Stimulated activated CD4-positive, alpha-beta T cell treated with anti-CD3 and anti-CD28 coated beads, Interleukin-1b, Interleukin-23, amount 100 ng/mL, for 48 hours (primary cell): ENCODE measurements at places on chromosomes 2 and 18.

DNA sequence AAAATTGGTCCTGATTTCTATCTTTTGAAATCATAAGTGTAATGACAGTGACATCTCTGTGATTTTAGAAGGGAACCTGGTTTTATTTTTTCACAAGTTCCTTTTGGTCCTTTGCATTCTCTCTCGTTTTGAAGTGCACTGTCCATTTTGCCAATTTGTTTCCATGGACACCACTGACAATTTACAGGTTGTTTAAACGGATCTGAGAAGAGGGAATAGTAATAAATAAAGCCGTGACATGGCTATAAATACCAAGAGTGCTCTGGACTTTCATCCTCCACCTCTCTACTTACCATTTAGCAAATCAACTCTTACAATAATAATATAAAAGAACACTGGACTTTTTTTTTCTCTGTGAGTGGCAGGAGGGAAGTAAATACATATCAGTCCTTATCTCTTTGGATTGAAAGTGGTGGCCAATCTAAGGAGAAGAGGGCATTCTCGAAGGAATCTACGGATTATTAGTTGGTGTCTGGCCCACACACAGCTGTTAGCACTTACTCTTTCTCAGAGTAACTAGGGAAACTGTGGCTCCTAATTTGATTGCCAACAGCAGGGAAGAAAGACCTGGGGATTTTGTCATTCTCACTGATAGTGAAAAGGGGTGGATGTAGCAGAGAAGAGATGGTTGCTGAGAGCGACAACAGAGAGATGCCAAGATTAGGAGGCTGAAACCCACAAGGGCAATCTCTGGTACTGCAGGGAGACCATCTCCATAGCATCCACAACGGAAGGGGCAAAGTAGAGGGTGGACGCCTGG is 108.7 kb upstream of the FSHR start:
- no peak for DNase-seq

GRCh38 chr2:117523711-117524238 is 290.7 kb upstream of the DDX18 start:
- no peak for DNase-seq

- no peak for DNase-seq
Observed at GRCh38 chr2:183605440-183605839, 481.2 kb downstream of the NUP35 start.

DNA sequence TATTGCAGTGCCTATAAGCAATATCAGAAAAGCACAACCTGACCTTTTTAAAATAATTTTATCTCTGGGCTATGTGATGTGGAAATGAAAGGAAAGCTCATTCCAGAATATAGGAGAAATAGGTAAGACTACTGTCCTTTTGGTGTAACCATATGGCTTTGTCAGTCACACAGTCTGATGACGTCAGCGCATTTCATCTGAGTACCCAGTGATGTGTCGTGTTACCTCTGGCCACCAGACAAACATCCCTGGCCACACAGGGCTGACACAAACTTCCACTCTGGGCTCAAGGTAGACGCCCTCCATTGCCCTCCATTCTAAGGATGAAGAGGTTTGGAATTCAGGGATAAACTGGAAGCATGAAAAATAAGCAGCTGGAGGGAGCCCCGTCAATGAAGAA is 506.7 kb downstream of the CMPK2 start:
- no peak for DNase-seq

GRCh38 chr2:58688813-58689212 is 447.7 kb upstream of the FANCL start:
- DNase-seq = no peak

- no peak for DNase-seq
Observed at GRCh38 chr18:58299936-58300335, 255.9 kb downstream of the NEDD4L start.

- peak; percentile 8 for DNase-seq
Observed at GRCh38 chr2:101150306-101151145, 656 bp downstream of the TBC1D8 start.

GRCh38 chr2:217097346-217097745 is 237.5 kb upstream of the TNP1 start:
- no peak for DNase-seq

- DNase-seq = no peak
Observed at GRCh38 chr2:61380056-61380881, 90.6 kb downstream of the USP34 start.

- no peak for DNase-seq
Observed at GRCh38 chr2:206647985-206648384, 5.7 kb downstream of the FAM237A start.

DNA sequence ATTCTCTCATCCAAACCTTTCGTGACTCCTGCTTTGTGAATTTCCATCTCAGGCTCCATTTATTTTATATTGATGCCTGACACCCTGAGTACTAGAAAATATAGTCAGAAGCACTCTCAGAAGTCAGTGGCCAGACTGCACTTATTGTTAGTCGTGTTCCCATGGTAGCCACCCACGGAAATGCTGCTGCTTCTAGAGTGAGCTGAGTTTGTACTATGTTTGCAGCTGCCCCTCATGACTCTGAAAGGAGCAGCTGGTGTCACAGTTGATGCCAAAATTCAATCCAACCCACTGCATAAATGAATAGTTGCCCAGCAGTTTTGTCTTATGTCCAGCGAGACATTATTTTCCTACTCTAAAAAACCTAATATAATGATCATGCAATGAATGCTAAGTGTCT is 265.2 kb upstream of the SPHKAP start:
- DNase-seq = no peak

DNA sequence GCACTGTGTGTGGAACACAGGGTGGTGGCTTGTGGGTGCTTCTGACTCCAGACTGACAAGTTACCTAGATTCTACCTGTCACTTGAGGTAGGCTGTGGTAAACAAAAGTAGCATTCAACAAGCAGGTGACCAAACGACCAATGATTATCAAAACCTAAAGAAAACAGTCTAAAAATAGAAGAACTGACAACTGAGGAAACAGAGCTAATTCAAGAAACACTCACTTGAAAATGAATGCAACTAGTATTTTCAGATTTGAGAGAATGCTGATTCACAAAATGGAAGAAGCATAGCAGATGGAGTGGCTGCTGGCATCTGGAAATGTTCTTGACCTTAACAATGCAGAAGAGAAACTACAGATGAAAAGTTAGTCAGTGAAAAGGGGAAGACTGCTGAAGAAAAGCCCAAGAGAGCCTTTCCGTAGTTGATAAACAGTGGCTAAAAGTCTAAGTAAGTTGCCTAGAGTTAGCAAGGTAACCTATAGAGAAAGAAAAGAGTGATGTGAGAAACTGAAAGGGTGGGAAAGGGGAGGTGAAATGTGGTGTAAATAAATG is 170.4 kb downstream of the NCK2 start:
- no peak for DNase-seq

- no peak for DNase-seq
Observed at GRCh38 chr2:168272225-168272624, 24.8 kb upstream of the STK39 start.

DNA sequence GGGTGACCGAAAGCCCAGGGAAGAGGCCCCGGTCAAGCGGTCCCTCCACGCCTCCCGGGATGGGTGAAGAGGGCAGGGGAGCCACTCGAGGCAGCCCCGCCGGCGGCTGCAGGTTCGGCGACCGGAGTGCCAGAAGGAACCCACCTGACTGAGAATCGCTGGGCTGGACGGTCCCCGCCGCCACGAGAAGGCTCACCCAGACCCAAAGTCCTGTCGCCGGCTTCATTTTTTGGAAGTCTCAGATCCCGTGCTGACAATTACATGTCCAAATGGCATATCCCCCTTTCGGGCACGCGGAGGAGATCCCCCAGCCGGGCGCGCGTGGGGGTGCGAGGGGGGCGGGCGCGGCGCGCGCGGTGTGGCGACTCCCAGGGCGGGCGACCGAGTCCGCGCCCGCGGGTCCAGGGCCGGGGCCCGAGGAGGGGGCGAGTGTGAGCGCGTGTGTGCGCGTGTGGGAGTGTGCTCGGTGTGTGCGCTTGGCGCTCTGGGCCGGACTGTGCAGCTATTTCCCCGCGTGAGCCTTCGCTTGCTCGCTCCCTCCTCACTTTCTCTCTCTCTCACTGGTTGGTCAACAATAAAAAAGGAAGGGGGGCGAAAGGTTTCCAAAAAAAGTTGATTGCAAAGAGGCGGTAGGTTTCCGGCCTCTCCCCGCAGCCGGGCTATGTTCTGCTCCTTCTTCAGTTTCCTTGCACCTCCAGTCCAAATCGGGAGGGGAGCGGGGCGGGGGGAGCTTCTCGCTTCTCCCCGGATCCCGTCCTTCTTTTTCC is at the start of gene ERBB4:
Gene ERBB4 (minus strand): TSS at position 498 of the 767 bp plus-strand sequence. CDS start 272 bp downstream, at position 226.
- no peak for DNase-seq

DNA sequence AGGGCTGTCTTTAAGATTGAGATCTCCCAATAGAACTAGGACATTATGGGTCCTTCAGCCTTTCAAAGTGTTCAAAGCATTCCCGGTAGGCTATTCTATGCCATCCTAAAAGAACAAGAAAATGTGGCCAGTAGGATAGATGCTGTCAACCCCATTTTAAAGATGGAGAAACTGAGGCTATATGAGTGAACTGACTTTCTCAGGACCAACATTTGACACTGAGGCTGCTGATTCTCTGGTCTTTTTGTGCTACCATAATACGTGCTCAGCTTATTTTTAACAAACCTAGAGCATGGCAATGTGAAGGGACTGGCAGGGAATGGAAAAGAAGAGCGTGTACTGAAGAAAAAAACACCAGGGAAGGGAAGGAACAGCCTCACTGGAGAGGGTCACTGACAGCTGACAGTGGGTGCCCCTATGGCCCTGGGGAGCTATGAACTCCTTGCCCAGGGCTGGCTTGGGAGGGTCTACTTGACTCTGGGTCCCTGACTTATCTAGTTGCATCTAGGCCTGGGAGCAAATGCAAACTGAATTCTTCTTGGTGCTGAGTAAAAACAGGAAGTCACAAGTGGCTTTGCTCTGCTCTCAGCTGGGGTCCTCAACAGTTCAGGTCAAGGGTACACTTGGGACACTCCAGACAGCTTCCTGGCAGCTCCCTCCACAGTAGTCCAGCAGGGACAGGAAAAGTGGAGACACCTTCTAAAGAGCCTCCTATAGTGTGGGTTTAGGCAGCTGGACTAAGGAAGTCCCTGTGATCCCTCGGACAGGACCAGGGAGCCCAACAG is 2.3 kb downstream of the CYRIA start:
- DNase-seq = no peak

- DNase-seq = no peak
Observed at GRCh38 chr2:155218945-155219344, 520.5 kb downstream of the KCNJ3 start.

- DNase-seq = no peak
Observed at GRCh38 chr2:19346983-19347618, 11.3 kb downstream of the OSR1 start.

- DNase-seq = no peak
Observed at GRCh38 chr2:214607051-214607450, 196.2 kb downstream of the VWC2L start.

DNA sequence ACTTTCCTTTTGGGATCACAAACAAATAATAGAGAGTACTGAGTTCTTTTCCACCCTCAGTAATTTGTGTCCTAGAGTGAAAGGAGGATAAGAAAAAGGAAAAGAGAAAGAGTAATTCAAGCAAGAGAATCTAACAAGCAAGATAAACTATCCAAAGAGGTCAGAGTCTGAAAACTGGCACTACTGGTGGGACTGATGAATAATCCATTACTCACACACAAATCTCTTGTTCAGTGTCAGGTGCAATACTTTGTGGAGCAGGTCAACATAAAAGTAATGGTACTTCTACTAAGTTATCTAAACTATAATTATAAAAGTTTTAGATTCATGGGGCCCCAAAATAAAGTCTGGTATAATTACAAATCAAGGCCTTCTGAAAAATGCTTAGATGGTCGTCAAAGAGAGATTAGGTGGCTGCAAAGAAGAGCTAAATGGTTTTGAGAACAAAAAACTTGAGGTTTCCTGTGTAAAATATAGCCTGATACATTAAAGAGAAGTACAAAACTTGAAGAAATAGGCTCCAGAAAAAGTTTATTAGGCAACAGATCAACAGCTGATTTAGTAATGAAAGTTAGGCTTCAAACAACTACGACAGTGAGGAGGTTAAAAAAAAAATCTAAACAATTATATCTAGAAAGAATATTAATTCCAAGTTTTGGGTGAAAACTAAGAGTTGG is 109.4 kb downstream of the BAZ2B start:
- no peak for DNase-seq

DNA sequence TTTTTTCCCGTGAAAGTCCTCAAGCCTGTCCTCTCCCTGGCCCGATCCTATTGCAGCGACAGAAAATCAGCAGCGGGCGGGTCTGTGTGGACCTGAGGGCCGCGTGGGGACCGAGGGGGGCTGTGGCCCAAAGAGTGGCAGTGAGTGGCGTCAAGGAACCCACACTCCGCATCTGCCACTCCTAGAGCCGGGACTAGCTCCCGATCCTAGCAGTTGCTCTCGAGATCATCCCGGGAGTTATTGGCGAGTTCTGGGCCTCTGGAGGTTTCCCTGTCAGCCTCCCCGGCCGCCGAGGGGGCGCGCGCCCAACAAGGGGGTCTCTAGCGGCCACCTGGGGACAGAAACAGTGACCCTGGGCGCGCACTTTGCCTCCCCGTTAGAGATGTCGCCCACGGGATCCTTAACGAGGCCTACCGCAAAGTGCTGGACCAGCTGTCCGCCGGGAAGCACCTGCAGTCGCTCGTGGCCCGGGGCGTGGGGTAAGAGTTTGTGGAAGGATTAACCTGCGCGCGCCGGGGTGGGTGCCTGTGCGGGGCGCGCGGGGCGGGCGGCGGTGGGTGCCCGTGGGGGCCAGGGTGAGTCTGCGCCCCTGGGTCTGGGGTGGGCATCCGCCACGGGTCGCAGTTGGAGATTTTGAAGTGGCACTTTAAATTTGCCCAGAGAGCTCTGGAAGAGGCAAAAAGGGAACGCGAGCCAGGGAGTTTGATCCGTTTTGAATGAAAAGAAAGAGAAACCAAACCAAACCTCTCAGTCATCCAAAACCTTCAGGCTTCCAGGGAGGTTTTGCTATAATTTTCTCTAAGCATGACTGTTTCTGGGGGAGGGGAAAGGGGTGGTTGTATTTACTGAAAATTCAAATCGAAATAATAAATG is 3.5 kb downstream of the ADCYAP1 start:
- no peak for DNase-seq

DNA sequence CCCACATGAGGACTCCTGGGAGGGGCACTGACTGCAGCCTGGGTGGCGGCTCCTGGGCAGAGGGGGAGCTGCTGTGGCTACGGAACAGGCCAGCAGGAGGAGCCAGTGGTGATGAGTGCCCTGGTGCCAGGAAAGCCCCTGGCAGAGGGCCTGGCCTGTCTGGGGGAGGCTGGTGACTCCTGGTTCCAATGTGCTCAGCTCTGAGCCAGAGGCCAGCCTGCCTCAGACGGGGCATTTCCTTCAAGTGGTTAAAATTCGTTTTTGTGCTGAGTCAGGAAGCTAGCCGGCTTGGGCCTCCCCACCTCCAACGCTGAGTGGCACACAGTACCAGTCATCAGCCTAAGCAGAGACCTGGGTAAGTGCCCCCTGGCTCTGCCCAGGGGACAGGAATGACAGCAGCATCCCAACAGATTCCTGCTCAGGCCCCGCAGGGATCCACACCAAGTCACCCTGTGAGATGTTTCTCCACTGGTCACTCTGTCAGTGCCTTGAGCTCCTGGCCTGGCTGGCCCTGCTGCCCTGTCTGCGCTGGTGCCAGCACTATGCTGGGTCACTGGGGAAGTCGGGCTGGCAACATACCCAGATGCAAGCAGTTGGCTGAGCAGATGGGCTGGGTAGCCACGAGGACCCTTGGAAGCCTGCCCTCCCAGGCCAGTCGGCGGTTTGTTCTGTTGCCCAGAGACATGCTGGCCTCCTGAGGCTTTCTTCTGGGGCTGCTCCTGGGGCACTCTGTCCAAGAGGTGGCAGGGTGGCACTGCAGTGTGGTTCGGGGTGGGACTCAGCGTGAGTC is 7.1 kb upstream of the KLF11 start:
- DNase-seq = peak; percentile 59
